DMS79 treated with DMSO at 0.1 percent for 48 hours (cell line): ENCODE measurements at places on chromosomes 5 and 9.

GRCh38 chr5:132776131-132776937, 705 bp downstream of the SEPTIN8 start:
- DNase-seq, result peak; percentile 20

DNA sequence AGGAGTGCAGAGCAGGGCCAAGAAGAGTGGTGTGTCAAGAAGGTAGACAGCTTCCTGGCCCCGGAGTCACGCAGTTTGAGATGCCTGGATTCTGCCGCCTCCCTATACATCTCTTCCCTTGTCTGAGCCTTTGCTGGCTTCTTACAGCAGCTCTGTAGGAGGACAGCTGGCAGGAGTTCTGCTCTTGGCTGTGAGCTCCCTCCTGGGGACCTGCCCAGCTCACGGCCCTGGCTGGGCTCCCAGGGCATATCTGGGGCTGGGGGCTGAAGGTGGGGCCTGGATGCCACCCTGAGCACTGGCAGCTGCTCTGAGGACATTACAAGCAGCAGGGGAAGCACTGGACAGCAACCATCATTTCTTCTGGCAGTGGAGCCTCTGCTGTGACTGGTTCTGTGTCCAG, 786 bp upstream of the TSSK1B start:
- DNase-seq, result no peak

- DNase-seq, result no peak
These were observed 11.4 kb downstream of the OTULIN start for GRCh38 chr5:14675865-14676300.

GRCh38 chr5:158175934-158176481, 317.1 kb upstream of the CLINT1 start:
- peak; percentile 18 for DNase-seq

DNA sequence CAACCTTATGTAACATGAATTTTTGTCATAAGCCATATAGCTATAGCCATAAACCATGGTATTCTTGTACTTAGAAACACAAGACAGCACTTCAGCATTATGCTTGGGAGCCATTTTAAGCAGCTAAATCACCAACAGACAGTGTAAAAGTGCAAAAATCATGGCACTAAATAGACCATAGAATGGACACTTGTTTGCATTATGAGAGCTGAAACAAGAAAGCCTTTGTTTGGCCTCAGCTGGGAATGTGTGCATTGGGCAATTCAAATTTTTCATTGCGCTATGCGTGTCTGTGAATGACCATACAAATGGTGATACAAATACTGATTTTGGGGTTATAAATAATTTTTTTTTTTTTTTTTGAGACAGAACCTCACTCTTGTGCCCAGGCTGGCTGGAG, 23.7 kb downstream of the KDM4C start:
- no peak for DNase-seq
